ENCODE measurements at places on chromosomes 5 and 9. TPM values are rescaled to one million over a fixed set of nuclear protein-coding genes. Genes with fewer than 3 reads are reported as not detected.

The MARVELD2 gene
- 1.7 TPM for total RNA-seq

The HTR1A gene
- not detected for total RNA-seq

The MLANA gene
- not detected for total RNA-seq

The PCDHGB2 gene
- total RNA-seq, result 3.3 TPM

The MAMDC2 gene
- not detected for total RNA-seq

The HCN1 gene
- not detected for total RNA-seq

The PCDHGA3 gene
- 0.32 TPM for total RNA-seq

The TMEM252 gene
- total RNA-seq, result not detected

The SLC4A9 gene
- not detected for total RNA-seq

The CER1 gene
- total RNA-seq, result not detected

The C7 gene
- not detected for total RNA-seq

The CEMIP2 gene
- total RNA-seq, result 90.6 TPM

The POLE3 gene
- total RNA-seq, result 50.3 TPM

The KIF4B gene
- not detected for total RNA-seq

The CERCAM gene
- 3.8 TPM for total RNA-seq

The DPYSL3 gene
- total RNA-seq, result not detected

The SLC12A2 gene
- 27.4 TPM for total RNA-seq

The IFNA13 gene
- not detected for total RNA-seq

The KIF12 gene
- total RNA-seq, result not detected

The PFDN1 gene
- total RNA-seq, result 30.3 TPM

The FBP2 gene
- not detected for total RNA-seq

The CD274 gene
- total RNA-seq, result 7.0 TPM

The SLC22A5 gene
- total RNA-seq, result 12.9 TPM

The MXD3 gene
- 11.5 TPM for total RNA-seq

The FCN2 gene
- total RNA-seq, result not detected

The FLT4 gene
- not detected for total RNA-seq

The PCDHGC5 gene
- total RNA-seq, result 0.46 TPM

The ZNF608 gene
- 17.4 TPM for total RNA-seq

The SLC45A2 gene
- total RNA-seq, result not detected
